Stimulated activated naive B cell treated with anti-CD40 and anti-IgM and Interleukin-4, amounts not matched to agents 10 μg/mL and 1 μg/mL and 100 μg/mL, for 72 hours (primary cell): ENCODE measurements at places on chromosomes 13 and 19.

- DNase-seq = no peak
These were observed 3.1 kb downstream of the DMAC2 start for GRCh38 chr19:41436674-41436951.

GRCh38 chr19:1350867-1351266 lies 32.8 kb upstream of the NDUFS7 start:
- no peak for DNase-seq

DNA sequence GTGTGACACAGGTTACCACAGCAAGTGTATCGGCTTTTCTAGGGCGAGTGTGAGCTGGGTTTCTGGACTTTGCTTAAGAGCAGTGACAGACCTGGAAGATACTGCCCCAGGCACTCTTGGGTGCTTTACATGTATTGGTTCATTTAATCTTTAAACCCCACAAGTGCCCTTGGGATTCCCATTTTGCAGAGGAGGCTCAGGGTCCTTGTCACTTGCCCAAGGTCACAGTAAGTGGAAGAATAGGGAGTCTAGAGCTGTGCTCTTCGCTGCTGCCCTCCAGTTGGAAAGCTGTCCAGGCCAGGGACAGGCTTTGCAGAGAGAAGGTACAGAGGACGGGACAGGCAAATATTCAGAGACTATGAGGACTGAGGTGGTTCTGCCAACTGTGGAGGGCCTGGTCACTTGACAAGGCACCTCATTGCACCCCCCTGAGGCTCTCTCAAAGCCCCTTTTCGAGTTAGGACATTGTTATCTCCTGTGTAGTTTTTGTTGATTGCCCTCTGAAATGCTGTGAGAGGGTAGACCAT lies 42.4 kb downstream of the BBC3 start:
- DNase-seq = no peak

- no peak for DNase-seq
These were observed 1431.0 kb upstream of the SPRY2 start for GRCh38 chr13:81771951-81772350.

- DNase-seq = no peak
These were observed 18.0 kb downstream of the CATSPERD start for GRCh38 chr19:5738423-5738822.

DNA sequence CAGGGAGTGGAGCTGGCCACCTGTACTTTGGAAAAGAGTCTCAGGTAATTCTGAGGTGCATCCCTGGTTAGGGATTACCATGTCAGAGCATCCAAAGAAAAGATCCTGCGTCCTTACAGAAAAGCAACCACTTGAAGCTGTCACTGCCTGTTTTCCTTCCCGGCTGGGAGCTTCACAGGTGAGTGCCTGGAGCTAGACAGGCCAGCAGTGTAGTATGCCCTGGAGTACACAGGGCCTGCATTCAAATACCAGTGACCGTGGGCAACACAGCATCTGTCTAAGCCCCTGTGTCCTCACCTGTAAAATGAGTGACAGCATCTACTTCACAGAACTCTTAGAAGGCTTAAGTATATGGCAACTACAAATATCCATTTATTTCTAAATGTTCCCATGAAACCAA lies 29.0 kb downstream of the DZIP1 start:
- no peak for DNase-seq

DNA sequence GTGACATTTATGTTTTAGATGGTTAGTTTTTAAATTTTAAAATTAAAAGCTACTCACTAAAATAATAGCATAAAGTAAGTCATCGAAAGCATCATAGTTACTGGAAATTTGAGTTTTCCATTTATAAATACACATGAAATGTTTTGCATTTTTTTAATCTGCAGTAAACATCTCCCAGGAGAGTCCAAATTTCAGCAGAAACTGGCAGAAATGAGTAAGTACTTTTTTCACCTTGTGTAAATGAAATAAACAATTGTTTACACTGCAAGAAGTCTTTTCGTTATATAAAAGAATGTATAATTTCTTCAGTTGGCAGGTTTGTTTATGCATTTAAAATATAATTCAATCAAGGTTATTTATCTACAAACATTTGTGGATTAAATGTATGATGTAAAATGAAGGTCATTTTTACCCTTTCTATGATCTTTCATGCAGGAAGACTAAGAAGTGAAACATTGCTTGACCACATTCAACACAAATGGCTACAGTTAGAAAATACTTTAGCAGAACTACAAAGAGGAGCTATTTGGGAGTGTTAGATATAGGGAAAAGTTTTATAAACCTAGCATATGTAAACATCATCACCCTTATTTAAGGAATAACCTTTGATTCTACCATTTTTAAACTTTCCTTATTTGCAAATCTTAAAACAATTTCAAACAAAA lies 55.6 kb downstream of the RCBTB2 start:
- DNase-seq = no peak

- DNase-seq = no peak
These were observed 104.5 kb downstream of the NBEA start for GRCh38 chr13:35046587-35046986.

DNA sequence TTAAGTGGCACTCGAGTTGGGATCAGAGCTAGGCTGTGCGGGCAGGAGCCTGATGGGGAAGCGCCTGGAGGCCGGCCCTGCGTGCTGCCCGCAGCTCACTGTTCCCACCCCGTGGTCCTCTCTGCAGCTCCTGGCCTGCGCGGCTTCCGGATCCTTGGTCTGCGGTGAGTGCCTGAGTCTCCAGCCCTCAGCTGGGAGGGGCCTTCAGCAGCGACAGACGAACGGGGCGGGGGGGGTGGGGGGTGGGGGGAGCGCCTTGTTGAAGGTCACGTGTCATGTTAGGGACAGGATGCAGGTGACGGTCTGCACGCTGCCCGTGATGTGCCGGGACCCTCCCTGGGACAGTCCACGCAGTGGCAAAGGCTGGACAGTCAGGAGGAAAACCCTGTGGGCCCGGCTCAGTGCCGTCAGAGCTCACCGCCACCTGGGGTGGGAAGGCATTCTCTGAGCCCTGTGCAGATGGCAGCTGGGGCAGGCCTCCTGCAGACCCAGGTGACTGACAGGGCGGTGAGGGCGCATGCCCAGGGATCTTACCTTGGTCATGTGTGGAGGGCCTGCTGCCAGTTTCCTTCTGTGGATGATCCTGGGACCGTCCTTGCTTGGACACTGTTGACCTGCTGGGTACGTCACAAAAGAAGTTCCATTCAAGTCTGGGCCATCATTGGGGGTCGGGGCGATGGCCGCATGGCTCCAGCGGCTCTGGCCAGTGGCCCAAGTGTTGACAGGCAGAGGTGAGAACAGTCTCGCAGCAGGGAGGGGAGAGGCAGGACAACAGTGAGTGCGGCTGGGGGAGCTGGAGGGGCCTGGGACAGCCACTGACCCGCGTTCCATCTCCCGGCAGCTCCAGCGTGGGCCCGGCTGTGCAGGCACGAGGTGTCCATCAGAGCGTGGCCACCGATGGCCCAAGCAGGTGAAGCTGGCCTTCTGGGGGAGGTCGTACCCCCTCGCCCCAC lies 4.3 kb downstream of the NDUFS7 start:
- no peak for DNase-seq

- DNase-seq = no peak
These were observed 6.6 kb upstream of the DHDH start for GRCh38 chr19:48926909-48927308.

DNA sequence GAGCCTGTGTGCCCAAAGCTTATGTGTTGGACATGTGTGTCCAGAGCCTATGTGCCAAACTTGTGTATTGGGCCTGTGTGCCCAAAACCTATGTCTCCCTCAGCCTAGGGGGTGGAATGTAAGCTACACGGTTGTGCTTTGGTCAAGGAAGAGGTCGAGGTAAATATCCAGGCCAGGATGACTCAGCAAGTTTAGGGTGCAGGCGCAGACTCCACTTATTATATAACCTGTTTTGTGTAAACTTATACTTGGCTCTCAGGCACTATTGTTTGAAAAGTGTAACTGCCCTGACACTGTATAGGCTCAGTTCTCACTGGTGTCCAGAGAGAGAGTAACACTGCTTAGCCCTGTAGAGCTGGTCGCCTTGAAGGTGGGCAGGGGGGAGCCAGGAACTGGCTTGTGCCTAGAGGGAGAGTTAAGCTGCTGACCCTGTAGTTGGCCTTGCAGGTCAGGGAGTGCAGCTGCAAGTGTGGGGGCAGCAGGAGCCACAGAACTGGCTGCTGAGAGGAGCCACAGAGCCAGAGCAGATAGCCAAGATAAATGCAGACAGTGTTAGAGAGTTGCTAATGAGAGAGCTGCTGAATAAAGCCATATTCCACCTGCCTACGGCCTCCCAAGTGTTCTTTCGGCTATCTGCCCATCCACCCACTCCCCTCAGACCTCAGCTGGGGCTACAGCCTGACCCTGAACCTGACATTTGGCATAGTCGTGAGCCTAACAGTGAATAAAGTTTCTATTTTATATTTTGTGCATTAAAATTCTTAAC lies 517.2 kb upstream of the SLITRK1 start:
- DNase-seq = no peak

DNA sequence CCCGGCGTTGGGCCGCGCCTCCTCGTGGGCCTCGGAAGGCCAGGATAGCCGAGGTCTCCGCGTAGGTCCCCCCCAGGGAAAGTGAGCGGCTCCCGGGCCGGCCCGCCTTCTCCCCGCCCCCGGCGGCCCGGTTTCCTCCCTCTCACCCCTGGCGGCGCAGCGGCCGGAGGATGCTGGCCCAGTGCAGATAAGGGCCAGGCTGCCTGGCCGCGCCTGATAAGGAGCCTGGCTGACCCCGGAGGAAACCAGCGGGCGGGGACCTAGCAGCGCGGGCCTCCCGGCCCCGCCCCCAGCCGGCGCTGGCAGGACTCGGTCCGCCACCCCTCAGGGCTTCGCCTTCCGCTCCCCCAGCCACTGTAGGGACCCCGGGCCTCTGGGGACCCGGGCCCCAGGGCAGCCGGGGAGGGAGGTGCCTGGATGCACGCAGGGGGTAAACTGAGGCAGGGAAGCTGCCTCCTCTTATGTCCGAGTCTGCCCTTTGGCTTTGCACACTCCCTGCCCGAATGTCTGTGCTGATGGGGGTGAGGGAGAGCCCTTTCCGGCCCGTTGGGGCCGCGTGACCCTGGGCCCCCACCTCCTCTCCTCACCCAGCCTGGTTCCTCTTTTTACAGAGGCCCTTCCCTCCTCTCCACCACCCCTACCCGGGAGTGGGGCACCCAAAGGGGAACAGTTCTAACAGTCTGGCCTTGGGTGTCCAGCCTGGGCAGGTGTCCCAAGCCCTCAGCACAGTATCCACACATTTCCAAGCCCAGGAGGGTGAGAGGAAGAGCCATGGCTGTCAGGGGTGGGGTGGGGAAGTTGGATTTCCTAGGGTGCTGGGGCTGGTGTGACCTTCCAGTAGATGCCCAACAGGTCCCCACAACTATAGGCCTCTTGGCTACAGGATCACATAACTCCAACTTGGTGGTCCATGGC lies at the start of gene LYL1:
LYL1 (minus strand) TSS at position 193 of the 915 bp plus-strand sequence. CDS start 1,687 bp downstream, outside the sequence.
- peak; percentile 83 for DNase-seq

DNA sequence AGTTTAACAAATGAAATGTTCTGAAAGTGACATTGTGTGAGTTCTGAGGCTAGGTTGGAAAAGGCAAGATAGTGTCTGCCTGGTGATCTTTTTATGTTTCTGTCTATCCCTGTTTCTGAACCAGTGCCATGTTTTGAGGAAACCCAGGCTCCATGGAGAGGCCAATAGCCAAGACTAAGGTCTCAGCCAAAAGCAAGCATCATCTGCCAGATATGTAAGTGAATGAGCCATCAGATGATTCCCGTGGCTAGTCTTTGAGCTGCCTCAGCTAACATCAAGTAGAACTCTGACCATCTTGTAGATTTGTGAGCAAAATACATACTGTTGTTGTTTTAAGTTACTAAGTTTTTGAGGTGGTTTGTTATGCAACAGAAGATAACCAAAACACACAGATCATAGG lies 19.6 kb upstream of the CCNA1 start:
- DNase-seq = no peak

GRCh38 chr19:49672131-49672919 lies 4.7 kb upstream of the PRMT1 start:
- DNase-seq = peak; percentile 64

DNA sequence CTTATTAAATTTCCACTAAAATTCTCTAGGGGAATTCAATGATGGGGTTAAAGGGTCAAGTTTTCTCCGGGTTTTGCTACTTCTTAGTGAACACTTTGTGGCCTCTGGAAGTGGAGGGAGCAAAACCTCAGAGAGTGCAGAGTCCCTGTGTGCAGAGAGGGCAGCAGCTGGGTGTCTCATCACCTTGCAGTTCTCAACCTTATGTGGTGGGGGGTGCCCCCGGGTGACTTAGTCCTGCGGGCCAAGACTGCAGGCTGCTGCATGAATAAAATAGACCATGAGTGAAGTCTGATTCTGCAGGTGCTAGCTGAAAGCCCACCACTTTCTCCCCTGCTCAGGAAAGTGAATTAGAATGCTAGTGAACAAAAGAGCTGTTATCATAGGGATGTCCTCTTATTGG lies 191.6 kb downstream of the DLEU7 start:
- no peak for DNase-seq

- DNase-seq = no peak
These were observed 31.3 kb upstream of the HOMER3 start for GRCh38 chr19:18972301-18972811.

DNA sequence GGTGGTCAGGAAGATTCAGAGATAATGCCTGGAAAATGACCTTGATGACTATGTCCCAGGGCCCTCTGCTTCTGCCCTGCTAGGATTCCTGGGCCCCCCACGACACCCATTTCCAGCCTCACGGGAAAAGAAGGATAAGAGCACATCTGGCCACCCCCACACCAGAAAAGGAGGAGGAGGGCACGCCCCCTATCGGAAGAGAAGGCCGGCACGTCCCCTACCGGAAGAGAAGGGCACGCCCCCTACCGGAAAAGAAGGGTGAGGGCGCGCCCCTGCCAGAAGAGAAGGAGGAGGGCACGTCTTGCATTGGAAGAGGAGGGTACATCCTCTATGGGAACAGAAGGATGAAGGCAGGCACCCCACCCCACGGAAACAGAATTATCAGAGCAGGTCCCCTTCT lies 84.3 kb downstream of the IER2 start:
- peak; percentile 51 for DNase-seq

GRCh38 chr13:107480130-107480529 lies 735.2 kb downstream of the LIG4 start:
- DNase-seq = no peak

DNA sequence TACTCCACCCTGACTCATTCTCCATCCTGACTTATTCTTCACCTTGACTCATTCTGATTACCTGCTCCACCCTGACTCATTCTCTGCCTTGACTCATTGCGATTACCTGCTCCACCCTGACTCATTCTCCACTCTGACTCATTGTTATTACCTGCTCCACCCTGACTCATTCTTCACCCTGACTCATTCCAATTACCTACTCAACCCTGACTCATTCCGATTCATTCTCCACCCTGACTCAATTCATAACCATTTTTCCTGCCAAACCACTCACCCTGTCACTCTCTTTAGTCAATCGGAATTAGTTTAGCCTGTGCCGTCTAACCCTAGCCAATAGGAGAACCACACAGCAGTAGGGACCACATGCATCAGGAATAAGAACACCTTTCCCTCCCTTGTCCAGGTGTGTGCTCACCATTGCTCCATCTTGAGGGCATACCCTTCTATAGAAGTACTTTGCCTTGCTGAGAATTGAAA lies 1227.4 kb upstream of the PCDH20 start:
- no peak for DNase-seq

DNA sequence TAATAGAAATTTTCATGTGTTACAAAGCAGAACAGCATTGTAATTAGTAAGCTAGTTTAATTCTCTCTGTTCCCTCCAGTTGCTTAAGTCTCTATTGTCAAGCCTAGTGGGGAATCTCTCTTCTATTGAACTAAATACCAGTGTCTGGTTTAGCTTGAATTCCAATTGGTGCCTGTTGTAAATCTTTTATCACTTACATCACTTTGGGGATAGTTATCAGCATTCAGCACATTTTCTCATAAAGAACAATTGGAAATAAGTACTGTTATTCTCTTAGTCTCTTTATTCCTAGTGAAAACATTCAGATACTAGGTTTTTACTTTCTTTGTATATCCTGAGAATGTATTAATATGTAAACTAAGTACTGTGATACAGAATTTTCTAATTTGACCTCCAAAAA lies 25.2 kb downstream of the IPO5 start:
- no peak for DNase-seq
